ENCODE measurements at places on chromosomes 2 and 18.

GRCh38 chr2:11777066-11777782 lies 30.8 kb downstream of the LPIN1 start:
- DNase-seq = no peak

- no peak for DNase-seq
Observed at GRCh38 chr2:15660491-15661294, 69.0 kb downstream of the DDX1 start.

- no peak for DNase-seq
Observed at GRCh38 chr2:135255208-135255607, 203.1 kb downstream of the RAB3GAP1 start.

GRCh38 chr2:156087875-156088274 lies 244.6 kb downstream of the NR4A2 start:
- no peak for DNase-seq

DNA sequence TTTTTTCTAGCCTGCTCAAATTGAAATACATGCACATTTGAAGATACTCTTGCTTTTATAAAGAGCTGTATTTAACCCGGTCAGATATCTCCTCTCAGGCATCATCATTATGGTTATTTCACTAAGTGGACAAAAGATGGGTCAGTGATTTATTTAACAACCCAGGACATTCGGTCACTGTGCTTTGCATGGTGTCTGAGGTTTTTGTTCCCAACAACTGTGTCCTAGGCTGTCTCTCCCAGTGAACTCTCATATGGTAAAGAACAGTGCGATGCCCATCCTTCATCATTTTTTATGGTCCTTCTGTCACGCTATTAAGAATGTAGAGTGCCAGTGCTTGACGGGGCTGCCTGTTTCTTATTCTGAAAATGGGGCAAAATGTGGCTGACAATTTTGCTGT lies 372.4 kb downstream of the PTPRM start:
- DNase-seq = no peak

- DNase-seq = no peak
Observed at GRCh38 chr2:10554961-10555809, 107.1 kb upstream of the ODC1 start.

DNA sequence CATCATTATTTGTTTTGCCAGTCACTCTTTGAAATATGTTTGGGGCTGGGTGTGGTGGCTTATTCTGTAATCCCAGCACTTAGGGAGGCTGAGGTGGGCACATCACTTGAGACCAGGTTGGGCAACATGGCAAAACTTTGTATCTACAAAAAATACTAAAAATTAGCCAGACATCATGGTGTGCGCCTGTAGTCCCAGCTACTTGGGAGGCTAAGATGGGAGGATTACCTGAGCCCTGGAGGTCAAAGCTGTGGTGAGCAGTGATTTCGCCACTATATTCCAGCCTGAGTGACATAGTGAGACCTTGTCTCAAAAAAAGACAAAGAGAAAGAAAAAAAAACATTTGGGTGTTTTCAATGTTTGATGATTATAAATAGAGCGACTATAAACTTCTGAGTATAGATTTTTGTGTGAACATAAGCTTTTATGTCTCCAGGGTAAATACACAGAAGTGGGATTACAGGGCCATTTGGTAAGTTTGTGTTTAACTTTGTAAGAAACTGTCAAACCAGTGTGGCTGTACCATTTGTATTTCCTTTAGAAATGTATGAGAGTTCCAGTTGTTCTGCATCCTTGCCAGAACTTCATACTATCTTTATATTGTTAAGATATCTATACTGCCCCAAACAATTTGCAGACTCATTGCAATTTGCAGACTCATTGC lies 15.8 kb downstream of the BIRC6 start:
- DNase-seq = no peak

GRCh38 chr2:144914622-144915318 lies 394.9 kb upstream of the ZEB2 start:
- DNase-seq = peak; percentile 41

GRCh38 chr2:216372761-216373291 lies 543 bp upstream of the MARCHF4 start:
- no peak for DNase-seq

DNA sequence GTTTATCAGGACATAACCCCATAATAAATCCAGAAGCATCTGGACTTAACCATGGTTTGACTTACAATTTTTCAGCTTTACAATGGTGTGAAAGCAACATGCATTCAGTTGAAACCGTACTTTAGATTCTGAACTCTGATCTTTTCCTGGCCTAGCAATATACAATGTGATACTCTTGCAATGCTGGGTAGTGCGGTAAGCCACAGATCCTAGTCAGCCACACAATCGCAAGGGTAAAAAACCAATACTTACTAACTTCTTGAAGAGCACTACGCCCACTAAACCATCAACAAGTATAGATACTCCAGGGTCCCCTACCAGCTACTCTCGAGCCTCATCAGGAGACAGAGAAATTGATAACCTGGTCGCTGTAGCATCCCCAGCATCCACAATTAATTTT lies 71.0 kb upstream of the CCDC150 start:
- no peak for DNase-seq

DNA sequence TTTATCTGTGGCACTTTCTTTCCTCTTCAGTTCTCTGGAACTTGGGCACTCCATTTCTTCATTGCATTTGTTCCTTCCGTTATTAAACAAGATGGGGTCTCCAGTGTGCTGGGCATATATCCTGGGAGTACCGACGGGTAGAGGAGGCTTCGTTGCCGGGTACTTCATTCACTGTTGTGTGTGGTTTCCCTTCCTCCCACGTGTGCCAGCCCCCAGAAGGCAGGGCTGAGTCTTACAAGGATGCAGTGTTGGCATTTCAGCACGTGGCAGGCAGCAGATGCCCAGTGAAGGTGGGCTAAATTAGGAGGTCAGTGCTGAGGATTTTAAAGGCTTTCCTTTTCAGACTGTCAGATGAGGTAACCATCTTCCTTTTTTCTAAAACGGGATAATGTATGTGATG lies 58.6 kb downstream of the MGAT5 start:
- DNase-seq = no peak

DNA sequence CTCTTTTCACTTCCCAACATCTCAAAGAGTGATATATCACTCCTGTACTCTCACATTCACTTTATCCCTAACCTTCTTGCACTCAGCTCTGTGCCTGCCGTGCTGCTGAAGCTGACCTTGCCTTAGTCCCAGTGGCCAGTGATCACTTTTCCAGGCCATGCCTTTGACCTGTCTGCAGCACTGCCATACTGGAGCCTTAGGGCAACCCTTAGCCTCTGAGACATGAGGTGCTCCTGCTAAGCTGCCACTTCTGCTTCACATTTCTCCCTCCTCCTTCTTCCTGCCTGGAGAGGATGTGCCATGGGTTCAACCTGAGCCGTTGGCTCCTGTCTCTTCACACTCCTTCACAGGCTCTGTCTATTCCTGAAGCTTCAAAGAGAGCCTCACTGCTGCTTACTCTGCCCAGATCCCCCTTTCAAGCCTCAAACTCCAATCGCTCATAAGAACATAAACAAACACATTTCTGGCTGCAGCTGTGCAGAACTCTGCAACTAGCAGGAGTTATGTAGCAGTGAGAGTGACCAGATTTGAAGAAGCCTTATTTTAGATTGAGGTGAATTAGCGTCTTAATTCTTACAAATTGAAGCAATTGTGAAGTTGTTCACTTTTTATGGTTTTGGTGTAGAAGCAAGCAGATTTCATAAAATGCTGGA lies 716.2 kb upstream of the FANCL start:
- no peak for DNase-seq

DNA sequence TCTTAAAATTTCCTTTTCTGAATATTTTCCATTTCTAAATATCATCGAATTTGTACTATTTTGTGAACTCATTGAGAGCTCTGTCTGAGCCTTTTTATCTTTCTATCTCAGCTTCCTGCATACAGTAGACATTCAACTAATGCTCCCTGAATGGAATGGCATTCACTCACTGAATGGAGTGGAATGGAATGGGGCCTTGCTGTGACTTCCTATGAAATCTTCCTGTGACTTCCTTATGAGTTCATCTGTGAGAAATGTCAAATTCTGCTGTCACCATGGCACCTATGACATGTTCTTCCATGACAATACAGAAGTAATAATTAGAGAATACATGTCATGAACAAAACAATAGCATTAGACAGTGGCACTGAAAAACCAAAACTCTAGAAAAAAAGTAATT lies 199.6 kb downstream of the NR4A2 start:
- DNase-seq = no peak

GRCh38 chr2:99085421-99085820 lies 56.1 kb upstream of the C2orf15 start:
- DNase-seq = no peak

GRCh38 chr18:62506495-62507143 lies 16.2 kb upstream of the ZCCHC2 start:
- no peak for DNase-seq

GRCh38 chr2:24478243-24478642 lies 12.8 kb upstream of the NCOA1 start:
- no peak for DNase-seq

- no peak for DNase-seq
Observed at GRCh38 chr18:2325308-2325849, 245.9 kb downstream of the METTL4 start.

DNA sequence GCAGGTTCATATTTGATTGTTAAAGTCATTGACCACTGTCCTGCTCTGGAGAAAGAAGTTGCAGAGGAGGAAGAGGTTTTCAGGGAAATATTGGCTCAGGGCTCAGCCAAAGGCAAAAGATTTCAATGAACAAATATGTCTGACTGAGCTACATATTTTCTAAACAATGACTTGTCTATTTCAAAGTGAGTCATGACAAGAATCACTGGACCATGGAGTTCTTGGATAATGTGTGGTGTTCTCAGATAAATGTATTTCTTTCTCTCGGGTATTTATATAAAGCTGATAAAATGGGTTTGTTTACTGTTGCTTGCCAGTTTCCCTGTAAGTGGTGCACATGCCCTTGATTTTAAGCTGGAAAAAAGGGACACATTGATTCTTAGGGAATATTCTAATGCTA lies 34.3 kb upstream of the RMP24 start:
- no peak for DNase-seq

DNA sequence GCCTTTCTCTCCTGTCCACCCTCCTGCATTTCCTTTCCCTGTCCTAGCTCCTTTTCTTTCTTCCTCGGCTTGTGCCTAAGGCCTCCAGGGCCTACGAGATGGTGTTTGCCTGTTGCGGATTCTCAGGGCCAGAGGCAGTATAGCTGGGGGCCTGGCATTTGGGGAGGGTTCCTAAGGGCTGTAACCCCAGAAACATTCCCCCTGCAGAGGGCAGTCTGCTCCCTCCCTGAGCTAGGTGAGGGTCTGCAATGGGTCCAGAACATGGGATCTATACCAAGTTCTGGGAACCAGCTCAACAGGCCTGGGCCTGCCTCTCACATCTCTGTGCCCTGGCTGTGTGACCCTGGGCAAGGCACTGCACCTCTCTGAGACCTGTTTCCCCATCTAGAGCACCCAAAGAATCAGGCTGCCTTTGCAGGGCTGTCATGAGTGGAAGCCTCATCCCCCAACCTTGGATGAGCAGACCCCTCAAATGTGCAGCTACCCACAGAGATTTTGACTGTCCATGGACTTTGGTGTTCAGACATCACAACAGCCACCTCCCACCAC lies 97.5 kb downstream of the GLI2 start:
- DNase-seq = no peak

- peak; percentile 65 for DNase-seq
Observed at GRCh38 chr18:23231340-23232021, 96.2 kb downstream of the CABLES1 start.

DNA sequence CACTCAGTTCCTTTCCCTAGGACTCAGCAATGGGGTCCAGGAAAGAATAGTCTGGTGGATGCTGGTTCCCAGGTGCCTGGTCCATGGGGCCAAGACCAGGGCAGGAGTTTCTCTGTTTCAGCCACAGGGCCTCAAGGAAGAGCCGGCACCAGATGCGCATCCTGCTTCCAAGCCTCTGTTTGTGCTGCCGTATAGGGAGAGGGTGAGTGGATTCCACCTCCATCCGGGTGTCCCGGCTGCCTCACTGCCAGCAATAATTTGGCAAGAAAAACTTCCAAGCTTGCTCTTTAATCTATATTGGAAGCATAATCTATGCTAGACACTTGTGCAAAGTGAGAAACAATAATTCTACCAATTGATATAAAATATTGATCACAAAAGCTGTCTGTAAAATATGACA lies 261.2 kb upstream of the HS6ST1 start:
- DNase-seq = no peak

- no peak for DNase-seq
Observed at GRCh38 chr2:158668001-158668765, 126.9 kb upstream of the DAPL1 start.

GRCh38 chr18:45657357-45658335 lies 42.4 kb downstream of the SLC14A2 start:
- DNase-seq = no peak

GRCh38 chr2:66575625-66576310 lies 140.8 kb downstream of the MEIS1 start:
- DNase-seq = no peak

GRCh38 chr2:190636361-190636760 lies 12.5 kb upstream of the NAB1 start:
- no peak for DNase-seq

GRCh38 chr2:58796239-58796910 lies 555.2 kb upstream of the FANCL start:
- DNase-seq = no peak

DNA sequence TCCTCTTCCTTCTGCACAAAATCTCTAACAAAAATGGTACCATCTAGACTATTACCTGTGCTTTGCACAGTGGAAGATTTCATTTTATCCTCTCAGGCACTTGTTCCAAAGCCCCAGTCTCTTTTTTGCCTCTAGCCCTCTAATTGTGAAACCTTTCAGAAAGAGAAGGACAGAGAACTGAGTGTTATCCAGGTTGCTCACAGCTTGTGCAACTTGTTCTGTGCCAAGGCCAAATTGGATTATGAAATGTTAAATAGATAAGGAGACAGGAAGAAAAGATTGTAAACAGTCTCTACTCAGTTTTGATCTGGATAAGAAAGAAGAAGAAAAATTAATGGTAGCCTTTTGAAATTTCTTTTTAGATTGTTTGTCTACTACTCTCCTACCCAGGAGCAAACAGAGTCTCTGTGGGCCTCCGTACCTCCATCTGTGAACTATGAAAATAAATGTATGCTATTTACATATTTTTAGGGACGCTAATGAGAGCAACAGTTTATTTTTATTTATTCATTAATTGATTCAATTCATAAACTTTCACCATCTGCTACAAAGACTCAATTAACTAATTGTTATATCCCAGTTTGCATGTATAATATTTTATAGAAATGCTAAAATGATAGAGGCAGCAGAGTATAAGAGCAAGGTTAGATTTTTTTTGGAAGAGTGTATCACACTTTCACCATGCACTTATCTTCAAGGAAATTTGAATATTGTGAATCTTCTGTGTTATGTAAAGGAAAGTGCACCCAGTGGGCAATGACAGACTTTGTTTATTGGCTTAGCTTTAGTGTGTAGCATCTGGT lies 339.0 kb upstream of the ETAA1 start:
- no peak for DNase-seq

DNA sequence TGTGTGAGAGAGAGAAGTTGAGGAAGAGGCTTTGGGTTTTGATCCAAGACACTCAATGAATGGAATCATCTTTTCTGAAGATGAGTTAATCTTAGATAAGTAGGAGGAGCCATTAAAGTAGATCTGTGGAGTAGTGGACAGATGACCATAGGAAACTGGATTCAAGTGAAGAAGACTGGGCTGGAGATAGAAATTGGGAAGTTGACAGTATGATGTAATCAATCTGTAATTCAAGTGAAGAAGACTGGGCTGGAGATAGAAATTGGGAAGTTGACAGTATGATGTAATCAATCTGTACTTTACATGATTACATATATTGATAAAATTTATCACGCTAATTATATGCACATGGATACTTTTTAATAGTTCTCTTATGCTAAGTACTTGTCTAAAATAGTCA lies 92.8 kb downstream of the PHLPP1 start:
- DNase-seq = no peak

- DNase-seq = no peak
Observed at GRCh38 chr2:174004905-174005605, 39.9 kb upstream of the SP3 start.

- DNase-seq = no peak
Observed at GRCh38 chr18:12770469-12771219, 67.8 kb downstream of the PSMG2 start.
